ENCODE measurements at places on chromosomes 11 and 22.

- no peak for DNase-seq
Observed at GRCh38 chr11:15699978-15700377, 585.3 kb downstream of the INSC start.

DNA sequence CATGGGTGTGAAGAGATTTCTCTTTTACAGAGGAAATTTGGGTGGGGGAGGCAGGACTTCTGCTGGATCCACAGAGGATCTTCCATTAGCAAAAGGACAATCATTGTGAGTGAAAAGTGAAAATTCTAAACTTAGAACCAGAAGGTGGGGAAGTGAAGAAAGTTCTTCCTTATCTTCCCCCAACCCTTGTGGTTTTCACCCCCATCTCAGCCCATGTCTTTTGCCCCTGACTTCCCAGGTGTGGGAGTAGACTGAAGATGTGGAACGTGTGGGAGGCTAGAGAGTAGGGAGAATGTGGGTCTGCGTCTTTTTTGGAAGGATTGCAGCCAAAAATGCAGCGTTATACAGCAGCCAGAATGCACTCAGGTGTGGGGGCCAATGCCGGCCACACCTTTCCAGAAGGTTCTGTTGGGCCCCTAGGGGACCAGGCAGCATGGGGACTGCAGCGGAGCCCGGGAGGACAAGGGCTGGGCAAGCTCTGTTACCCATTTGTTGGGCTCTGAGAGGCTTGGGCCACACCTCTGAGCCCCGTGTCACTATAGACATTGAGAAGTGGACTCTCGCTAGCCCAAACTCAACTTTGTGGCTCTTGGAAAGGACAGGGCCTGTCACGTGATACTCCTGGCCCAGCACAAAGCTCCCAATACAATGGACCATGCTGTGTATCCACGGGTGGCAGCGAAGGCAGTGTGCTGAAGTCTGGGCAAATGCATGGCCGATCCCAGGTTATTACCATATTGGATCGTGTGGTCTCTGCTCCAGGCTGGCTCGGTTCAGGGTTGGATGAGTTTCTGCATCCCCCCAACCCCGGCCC is 32.8 kb upstream of the LINC01488 start:
- no peak for DNase-seq

- no peak for DNase-seq
Observed at GRCh38 chr11:1937616-1938342, 9.4 kb upstream of the MRPL23 start.

GRCh38 chr22:43670513-43670912 is 141.6 kb downstream of the EFCAB6 start:
- DNase-seq: no peak

DNA sequence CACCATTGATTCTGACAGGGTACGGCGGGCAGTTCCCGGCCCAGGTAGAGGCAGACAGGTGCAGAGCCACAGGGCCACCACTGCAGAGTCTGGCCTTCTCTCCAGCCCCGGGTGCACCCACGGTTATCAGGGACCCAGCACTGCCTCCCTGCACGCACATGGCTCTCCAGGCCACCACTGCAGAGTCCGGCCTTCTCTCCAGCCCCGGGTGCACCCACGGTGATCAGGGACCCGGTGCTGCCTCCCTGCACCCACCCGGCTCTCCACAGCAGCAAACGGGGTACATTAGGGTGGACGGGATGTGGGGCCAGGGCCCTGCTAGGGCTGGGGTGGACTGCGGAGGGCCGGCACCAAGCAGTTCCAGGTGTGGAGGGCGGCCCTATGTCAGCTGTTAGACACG is 272.9 kb downstream of the BRD1 start:
- no peak for DNase-seq

- peak; percentile 62 for DNase-seq
Observed at GRCh38 chr11:34052036-34052607, 591 bp downstream of the CAPRIN1 start.

GRCh38 chr11:113949891-113950290 is 25.0 kb upstream of the HTR3A start:
- DNase-seq: no peak

GRCh38 chr22:22949953-22950352 is 62.3 kb downstream of the IGLL5 start:
- no peak for DNase-seq

DNA sequence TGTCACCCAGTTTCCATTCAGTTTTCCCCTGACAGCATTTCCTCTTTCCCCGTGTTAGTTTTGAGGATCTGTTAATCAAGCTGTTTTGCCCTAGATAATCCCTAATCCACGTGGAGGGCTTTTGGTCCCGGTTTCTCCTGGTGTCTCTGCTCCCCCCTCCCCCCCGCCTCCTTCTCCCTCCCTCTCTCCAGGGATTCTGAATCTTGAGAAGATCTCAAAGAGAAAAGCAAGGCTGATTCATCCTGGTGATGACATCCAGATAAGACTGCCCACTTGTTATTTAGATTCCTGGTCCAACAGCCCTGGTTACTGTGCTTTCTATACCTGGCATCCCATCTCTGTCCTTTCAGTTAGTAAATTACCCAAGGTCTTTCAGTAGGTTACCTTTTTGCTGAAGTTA is 59.4 kb downstream of the KCNA4 start:
- DNase-seq: no peak

DNA sequence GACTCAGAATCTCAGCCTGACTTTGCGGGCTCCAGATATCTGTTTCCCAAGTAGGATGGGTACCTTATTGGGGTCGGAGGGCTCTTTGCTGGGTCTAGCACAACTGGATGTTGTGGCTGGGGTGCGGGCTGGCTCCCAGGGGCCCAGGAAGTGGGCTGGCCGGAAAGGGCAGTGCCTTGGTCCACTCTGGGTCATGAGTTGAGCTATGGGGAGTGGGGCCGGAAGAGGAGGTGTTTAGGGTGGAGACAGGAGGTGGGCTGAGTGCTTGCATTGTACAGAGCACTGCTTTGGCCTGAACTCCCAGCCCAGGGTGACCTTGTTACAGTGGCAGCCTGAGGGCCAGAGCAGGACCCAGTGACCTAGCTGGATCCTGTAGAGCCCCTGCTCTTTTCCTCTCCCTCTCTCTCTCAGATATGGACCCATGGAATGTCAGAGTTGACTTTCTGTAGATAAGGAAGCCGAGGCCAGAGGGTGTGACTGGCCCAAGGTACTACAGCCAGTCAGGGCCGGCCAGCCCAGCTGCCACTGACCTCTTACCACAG is 13.2 kb downstream of the PHLDB1 start:
- DNase-seq: no peak
